ENCODE measurements at places on chromosomes 6 and 20. TPM values are rescaled to one million over a fixed set of nuclear protein-coding genes. Genes with fewer than 3 reads are reported as not detected.

TREML4 gene
- not detected for total RNA-seq

ZNF391 gene
- 2.0 TPM for total RNA-seq

- no peak for ATAC-seq
Measured at GRCh38 chr20:9388160-9388812, 126.1 kb upstream of the LAMP5 start.

APCDD1L gene
- total RNA-seq = not detected

NOTCH4 gene
- 0.73 TPM for total RNA-seq
